ENCODE measurements at places on chromosomes 7 and 10. TPM values are rescaled to one million over a fixed set of nuclear protein-coding genes. Genes with fewer than 3 reads are reported as not detected.

DNA sequence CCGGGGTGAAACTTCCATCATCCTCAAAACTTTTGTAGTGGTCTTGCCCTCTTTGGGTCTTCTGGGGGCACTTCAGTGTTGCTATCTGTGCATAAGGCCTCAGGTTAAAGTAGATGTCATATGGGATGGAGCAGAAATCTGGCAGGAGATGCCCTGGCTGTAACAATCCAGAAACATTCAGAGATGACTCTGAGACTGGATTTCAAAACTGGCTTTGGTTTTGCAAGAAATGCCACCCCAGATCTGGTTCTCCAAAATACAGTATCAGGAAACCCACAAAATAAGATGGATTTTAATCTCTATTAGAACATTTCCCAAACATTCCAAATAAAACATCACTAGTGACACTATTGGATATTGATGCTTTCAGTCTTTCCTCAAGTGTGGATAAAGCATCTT, 191.5 kb downstream of the REEP3 start:
- DNase-seq, result no peak
- H3K27me3 ChIP-seq, result no peaks in the 10 kb centered on the region
- no peaks in the 10 kb centered on the region for H3K4me1 ChIP-seq

The ELN gene
- total RNA-seq, result not detected

The DPYSL4 gene
- 5.7 TPM for total RNA-seq

DNA sequence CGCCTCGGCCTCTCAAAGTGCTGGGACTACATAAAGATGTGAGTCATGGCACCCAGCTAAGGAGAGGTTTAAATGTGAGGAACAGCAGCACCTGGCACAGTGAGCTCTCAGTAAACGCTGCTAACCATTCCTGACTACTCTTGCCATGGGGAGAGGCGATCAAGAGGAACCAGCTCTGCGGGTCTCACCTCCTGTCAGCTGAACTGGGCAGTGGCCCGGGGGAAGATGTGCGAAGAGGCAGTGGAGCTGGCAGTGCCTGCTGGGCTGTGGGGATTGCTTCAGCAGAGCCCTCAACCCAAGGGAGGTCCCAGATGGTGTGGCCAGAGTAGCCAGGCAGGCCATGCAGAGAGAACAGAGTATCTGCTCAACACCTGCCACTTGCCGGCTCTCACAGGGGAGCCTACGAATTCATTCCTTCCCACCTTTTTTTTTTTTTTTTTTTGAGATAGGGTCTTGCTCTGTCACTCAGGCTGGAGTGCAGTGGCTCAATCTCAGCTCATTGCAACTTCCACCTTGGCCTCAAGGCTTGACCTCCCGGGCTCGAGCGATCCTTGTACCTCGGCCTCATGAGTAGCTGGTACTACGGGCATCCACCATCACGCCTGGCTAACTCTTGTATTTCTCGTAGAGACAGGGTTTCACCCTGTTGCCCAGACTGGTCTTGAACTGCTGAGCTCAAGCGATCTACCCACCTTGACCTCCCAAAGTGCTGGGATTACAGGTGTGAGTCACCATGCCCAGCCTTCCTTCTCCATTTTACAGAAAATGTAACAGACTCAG, 6.8 kb downstream of the POLM start:
- peaks cover 15% of the 10 kb centered on the region for H3K36me3 ChIP-seq
- H3K4me3 ChIP-seq, result no peak overlapping the region
- H3K27ac ChIP-seq, result no peak overlapping the region
- H3K27me3 ChIP-seq, result no peaks in the 10 kb centered on the region

DNA sequence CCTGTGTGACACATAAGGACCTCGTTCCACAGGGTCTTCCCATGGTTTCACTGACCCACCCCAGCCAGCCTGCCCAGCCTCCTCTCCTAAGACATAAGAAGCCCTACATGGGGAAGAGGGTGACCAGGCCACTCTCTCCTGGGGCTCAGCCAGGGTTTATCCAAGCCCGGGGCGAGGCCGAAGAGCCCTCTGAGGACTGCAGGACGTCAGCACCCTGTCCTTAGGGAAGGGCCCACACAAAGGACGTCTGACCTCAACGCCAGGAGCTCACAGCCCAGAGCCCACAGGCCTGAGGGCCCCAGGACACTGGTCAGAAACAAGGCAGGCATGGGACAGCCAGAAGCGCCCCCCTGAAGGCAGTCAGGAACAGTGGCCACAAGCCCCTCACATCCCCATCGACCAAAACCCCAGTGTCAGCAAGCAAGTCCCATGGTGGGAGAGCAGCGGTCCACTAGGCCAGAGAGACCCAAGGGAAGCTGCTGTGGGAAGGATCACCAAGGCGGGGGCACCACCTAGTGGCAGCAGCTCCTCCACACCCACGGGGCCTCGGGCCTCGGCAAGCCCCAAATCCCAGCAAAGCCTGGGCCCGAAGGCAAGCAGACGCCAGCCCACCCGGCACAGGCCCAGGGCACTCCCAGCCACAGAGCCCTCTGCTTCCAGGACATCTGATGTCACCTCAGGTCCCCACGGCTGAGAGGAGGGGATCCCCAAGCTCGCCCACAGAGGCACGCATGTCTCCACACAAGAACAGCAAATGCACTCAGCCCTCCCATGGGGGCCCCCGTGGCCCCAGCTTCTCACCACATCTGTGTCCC, 23.4 kb downstream of the MAD1L1 start:
- no peaks in the 10 kb centered on the region for H3K27me3 ChIP-seq
- H3K4me3 ChIP-seq, result no peak overlapping the region
- peaks cover 3% of the 10 kb centered on the region for H3K36me3 ChIP-seq

DNA sequence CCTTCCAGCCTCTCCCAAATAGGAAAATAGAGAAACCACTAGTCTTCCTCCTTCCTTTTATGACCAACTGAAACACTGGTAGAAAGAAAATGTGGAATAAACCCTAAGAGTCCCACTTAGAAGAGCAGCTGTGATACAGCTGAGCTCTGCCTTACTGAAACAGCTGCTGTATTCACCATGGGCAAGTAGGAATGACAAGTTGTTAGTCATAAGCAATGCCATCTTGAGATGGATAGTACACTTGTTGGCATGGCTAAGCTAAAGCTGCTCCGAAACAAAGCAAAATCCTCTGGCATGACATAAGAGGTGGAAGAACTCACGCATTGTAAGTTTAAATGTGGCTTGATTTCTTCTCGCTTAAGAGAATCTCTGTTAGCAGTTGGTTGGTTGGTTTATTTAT, 48.3 kb upstream of the TMEM236 start:
- DNase-seq, result no peak
- H3K4me3 ChIP-seq, result no peak overlapping the region
- no peaks in the 10 kb centered on the region for H3K27me3 ChIP-seq
- no peaks in the 10 kb centered on the region for H3K4me1 ChIP-seq

- H3K4me3 ChIP-seq, result no peak overlapping the region
- no peaks in the 10 kb centered on the region for H3K27me3 ChIP-seq
- DNase-seq, result no peak
- H3K36me3 ChIP-seq, result no peaks in the 10 kb centered on the region
- H3K4me1 ChIP-seq, result no peaks in the 10 kb centered on the region
These were observed 557.6 kb downstream of the PTPRN2 start for GRCh38 chr7:158030071-158030470.

The RGR gene
- total RNA-seq, result not detected
